Stimulated activated naive CD8-positive, alpha-beta T cell treated with anti-CD3 and anti-CD28 coated beads, Interleukin-15, Interleukin-2, amounts not matched to agents 100 U/mL and 50 U/mL, for 24 hours (primary cell): ENCODE measurements at places on chromosomes 12 and 14.

GRCh38 chr12:123939716-123940626, 32.7 kb downstream of the CCDC92 start:
- no peak for DNase-seq

GRCh38 chr12:11596141-11596540, 53.3 kb upstream of the ETV6 start:
- DNase-seq: no peak

GRCh38 chr12:75259143-75259542, 49.5 kb upstream of the KCNC2 start:
- no peak for DNase-seq

DNA sequence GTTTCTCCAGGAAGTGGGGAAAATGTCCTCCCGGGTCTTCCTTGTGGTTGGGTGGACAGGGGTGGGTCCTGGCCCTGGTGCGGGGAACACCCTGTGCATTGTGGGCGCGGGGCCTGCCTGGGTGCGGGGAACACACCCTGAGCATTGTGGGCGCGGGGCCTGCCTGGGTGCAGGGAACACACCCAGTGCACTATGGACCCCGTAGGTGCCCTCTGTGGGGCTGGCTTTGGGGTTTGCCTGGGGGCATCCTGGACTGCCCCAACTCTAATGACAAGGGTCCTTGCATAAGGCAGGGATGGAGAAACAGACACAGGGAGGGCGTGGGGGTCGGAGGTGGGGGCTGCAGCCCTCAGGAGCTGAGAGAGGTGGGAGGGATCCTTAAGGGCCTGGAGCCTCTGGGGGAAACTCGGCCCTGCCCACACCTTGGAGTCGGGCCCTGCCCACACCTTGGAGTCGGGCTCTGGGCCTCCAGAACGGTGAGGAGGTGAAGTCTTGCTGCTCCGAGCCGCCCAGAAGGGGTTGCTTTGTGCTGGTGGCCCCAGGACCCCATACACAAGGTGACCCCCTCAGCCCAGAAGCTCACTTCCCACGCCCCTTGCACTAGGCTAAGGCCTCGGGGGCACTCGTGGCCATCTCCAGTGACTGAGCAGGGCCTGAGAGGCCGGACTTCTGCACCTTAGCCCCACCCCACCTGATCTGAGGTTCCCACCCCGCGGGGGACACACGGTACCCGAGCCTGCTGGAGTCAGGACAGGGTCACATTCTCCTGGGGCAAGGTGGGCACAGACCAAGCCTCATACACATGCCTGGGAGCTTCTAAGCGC, 69.3 kb downstream of the GALNT9 start:
- DNase-seq: no peak

- DNase-seq: peak; percentile 46
Observed at GRCh38 chr12:131830335-131830913, 2.2 kb downstream of the MMP17 start.

DNA sequence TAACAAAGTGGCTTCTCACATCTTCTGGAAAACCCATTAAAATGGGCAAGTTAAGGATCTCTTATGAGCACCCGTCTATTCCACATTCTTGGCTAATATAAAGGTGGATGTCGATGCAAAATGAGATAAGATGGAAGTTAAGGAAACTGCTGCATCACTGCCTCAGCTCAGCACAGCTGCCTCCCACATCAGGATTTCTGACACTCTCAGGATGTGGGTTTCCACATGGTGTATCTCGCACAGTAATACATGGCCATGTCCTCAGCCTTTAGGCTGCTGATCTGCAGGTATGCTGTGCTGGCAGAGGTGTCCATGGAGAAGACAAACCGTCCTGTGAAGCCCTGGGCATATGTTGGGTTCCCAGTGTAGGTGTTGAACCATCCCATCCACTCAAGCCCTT, 1348.0 kb downstream of the TMEM121 start:
- DNase-seq: no peak

DNA sequence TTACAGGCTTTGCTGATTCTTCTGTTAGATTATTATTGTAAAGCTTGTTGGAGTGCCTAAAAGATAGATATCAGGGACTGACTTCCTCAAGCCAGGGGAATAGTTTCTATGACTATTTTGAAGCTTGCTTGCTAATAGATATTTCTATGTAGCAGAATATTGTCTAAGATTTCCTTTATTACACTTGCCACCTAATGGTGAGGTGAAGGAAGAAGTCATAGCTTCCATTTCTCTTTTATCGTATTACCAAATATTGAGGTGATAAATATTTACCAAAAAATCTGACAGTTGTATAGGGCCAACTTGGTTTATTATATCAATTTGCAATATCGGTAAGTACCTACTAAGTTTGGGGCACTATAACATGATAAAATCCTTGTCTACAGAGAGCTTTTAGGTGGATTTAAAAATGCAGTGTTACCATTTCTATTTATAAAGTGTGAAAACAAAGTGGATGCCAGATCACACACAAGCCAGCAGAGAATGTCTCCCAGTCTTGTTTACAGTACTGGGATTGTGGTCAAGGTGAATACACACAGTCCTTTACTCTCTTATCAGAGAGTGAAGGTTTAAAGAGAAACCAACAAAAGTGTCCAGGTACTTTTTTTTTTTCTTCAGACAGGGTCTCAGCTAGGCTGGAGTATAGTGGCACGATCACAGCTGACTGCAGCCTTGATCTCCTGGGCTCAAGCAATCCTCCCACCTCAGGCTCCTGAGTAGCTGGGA, 137.9 kb downstream of the IGF1 start:
- DNase-seq: no peak

- no peak for DNase-seq
Observed at GRCh38 chr12:51318846-51319599, 5.0 kb downstream of the BIN2 start.

DNA sequence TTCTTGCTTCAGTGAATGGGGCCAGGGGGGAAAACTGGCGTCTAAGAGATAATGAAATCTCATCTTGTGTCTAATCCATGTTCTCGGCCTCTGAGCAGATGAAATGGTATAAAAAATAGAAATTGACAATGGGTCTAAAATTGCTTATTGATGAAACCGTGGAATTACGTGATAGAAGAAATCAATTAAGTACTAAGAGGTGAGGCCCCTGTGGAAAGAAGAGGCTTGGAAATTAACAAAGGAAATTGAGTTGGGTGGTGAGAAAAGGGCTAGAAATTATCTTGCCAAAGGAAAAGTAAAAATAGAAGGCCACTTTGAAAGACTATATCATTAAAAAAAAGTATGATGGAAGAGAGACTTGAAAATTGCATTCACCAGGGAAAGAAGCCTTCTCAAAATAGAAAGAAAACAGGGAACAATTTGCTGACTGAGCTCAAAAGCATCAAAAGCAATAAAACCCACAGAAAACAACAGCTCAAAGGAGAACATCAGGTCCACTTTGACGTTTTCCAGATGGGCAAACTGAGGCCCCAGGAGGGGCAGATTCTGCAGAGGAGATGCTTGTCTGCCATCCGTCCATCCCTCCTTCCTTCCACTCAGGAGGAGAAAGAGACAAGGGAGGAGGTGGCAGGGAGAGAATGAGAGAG, 226.1 kb upstream of the RTL1 start:
- no peak for DNase-seq

DNA sequence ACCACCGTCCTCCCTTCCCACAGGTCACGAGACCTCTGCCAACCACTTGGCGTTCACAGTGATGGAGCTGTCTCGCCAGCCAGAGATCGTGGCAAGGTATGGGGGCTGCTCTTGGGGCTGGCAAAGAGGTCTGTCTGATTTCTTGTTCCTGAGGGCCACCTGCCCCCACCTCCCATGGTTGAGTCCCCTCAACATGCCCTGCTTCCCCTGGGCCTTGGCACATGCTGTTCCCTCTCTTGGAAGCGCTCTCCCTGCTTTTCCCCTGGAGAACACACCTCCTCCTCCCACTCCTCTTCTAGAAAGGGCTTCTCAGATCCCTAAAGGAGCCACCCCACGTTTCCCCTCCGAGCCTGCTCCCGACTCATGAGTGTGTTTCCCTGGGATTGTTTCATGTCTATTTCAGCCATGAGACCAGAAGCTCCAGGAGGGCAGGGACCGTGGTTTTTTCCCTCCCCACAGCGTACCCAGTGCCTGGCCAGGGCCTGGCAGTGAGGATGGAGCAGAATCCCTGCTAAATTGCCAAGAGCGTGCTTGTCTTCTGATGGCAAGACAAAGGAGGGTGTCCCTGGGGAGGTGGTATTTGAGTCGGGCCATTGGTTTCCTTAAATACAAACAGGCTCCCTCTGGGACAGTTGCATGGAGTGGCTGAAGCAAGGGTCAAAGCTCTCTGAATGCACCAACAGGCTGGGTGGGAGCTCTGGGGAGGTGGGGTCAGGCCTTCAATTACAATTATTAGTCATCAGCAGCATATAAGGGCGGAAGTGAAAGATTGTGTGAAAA, 34.1 kb downstream of the CYP46A1 start:
- no peak for DNase-seq

- no peak for DNase-seq
Observed at GRCh38 chr14:96246539-96246847, 9.5 kb upstream of the BDKRB1 start.

GRCh38 chr12:53516758-53517455, 9.6 kb upstream of the NPFF start:
- no peak for DNase-seq

DNA sequence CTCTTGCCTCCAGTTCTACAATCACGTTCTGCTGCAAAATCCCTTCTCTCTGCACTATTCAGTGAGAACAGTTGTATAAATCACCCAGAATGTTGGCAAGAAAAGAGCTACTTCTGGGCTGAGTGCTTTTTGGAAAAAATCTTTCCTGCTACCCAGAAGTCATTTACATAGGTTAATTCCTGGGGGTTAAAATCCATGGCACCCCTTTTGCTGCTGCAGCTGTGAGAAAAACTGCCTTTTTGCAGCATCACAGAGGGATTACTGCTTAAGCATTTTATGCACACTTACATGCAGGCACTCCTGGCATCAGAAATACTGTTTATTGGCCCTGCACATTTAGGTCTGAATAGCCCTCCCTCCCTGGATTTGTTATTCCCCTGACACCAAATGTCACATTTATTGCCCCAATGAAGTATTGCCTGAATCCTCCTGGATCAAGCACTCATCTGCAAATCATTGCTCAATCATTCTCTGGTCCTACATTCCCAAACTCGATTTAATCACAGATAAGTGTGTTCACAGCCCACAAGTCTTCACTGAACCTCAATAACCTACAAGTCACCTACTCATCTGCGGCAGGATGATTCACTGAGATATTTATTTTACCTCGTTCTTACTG, 43.1 kb upstream of the CCDC196 start:
- DNase-seq: no peak

GRCh38 chr12:19775241-19775640, 335.9 kb downstream of the AEBP2 start:
- no peak for DNase-seq
